CD4-positive, alpha-beta T cell treated with Interferon gamma for 1 hour (primary cell): ENCODE measurements at places on chromosomes 7 and 10.

DNA sequence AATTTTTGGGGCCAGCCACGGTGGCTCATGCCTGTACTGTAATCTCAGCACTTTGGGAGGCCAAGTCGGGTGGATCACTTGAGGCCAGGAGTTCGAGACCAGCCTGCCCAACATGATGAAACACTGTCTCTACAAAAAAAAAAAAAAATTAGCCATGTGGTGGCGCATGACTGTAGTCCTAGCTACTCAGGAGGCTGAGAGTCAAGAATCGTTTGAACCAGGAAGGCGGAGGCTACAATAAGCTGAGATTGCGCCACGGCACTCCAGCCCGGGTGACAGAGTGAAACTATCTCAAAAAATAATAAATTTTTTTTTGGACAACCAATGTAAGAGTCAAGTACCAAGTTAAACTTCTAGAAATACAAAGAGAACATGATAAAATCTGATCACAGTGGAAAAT is 164.6 kb downstream of the AVL9 start:
- no peak for DNase-seq

DNA sequence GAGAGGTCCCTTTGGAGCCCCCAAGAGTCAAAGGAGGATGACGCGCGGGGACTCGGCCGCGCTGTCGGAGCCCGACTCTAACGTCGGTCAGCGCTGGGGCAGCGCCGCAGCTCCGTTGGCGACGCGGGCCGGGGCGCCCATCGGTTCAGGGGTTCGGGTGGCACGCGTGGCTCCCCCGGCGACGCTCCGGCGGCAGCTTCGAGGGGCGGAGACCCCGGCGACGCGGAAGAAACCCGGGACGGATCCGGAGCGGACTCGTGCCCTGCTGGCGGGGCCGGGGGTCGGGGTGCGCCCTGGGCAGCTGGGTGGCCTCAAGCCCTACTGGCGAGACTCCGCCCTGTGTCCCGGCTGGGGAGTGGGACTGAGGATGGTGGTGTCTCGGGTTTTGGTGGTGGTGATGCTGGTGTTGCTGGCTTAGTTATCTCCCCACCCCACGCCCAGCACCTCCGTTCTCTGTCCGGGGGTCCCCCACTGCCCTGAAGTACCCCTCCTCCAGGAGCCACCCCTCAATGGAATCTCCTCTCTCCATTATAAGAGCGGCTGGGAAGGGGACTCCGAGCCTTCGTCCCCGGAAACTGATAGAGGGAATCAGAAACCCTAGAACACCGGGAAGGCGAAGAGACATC is at the start of gene NAT16:
NAT16 (minus strand) TSS at position 164 of the 626 bp plus-strand sequence. CDS start 5,486 bp downstream, outside the sequence.
- no peak for DNase-seq

- no peak for DNase-seq
These were observed 23.9 kb downstream of the MACC1 start for GRCh38 chr7:20193242-20193777.

DNA sequence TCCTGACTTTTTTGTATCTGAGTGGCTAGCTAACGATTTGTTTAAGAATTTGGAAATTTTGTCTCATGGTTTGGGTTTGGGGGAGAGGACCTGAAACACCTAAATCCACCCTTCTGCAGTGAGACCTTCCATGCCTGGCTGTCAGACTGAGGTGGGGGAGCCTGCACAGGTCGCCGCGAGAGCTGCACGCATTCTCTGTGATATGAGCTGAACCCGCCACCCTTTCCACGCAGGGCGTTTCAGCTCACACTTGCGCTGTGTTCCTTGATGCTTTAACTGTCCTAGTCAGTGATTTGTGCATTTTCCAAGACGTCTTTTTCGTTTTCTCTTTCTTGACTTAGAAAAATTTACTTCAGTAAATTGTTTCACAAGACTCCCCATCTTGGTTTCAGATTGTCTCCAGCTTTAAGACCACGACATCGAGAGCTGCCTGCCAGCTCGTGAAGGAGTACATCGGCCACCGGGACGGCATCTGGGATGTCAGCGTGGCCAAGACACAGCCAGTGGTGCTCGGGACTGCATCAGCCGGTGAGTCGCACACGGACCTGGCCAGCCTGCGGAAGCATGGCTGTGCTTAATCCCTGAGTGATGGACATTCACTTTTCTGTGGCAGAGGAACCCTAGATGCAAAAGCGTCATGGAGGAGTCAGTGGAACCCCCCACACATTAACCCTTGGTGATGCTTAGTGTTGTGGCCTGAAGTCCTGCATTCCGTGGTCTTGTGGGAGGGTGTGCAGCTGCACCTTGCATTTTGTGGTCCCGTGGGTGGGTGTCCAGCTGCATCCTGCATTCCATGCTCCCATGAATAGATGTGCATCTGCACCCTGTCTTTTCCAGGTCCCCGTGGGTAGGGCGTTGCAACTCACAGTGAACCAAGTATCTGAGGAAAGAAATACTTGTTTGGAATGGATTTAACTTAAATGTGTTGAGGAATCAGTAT is 28.1 kb downstream of the WDR37 start:
- no peak for DNase-seq

DNA sequence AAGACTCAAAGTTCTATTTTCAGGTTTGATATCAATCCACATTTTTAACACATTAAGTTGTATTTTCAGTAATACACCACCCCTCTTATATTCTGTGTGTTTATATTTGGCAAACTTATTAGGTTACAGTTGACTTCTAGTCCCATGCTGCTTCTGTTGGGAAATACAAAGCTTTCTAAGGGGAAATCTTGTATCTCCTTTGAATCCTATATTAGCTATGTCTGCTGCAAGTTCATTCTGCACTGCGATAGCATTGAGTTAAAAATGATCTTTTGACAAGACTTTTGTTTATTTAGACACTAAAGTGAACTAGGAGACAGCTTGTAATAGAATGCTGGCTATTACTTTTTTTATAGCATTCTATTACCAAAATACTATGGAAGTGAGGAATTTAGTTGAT is 625.1 kb upstream of the ANKRD30A start:
- DNase-seq: no peak

DNA sequence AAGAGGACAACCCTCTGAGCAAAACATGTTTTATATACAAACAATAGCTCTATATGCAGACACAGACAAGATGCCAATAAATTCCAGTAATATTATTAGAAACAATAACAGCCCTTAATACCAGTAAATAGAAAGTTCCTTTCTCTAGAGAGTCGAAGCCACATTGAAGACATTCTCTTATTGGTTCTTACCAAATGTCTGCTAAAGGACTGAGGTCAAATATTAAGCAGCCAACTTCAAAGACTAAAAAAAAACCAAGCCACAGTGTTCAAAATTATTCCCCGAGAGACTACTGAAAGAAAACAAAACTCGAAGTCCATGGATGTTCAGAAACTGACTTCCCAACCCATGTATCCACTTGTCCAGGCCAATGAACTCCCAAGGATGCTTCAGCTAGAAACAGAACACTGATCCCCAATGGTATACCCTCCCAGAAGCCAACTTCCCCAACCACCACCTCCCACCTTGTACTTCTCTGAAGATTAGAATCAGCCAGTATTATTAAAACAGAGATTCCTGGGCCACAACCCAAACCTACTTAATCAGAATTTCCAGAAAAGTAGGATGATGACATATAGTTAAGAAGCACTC is 51.9 kb downstream of the FAM13C start:
- DNase-seq: no peak

DNA sequence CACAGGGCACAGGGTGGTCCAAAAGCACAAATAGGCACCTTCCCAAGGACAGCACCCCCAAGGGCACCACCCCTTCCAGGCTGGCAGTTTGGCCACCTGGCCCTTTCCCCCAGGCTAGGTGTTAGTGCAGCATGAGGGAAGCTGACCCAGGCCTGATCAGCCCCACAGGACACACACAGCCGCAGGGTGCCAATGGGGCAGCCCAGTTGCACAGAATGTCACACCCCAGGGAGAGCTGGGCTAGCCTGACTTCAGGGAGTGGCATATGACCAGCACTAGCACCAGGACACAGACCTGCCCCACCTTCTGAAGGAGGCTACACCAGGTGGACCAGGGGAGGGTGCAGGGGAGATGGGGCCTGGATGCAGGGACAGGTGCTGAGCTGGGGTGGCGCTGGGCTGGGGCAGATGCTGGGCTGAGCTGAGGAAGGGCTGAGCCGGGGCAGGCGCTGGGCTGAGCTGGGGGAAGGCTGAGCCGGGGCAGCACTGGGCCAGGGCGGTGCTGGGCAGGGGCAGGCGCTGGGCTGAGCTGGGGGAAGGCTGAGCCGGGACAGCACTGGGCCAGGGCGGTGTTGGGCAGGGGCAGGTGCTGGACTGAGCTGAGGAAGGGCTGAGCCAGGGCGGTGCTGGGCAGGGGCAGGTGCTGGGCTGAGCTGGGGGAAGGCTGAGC is 3.9 kb upstream of the ADAM8 start:
- DNase-seq: no peak

- no peak for DNase-seq
These were observed 1117.8 kb downstream of the GATA3 start for GRCh38 chr10:9172276-9172675.

DNA sequence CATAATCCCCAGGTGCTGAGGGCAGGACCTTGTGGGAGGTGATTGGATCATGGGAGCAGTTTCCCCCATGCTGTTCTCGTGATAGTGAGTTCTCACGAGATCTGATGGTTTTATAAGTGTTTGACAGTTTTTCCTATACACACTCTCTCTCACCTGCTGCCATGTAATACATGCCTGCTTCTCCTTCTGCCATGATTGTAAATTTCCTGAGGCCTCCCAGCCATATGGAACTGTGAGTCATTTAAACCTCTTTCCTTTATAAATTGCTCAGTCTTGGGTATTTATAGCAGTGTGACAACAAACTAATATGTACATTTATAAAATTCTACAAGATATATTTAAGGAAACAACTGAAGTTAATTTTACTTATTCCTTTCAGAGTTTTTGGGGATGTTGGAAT is 170.8 kb upstream of the BET1 start:
- DNase-seq: no peak

DNA sequence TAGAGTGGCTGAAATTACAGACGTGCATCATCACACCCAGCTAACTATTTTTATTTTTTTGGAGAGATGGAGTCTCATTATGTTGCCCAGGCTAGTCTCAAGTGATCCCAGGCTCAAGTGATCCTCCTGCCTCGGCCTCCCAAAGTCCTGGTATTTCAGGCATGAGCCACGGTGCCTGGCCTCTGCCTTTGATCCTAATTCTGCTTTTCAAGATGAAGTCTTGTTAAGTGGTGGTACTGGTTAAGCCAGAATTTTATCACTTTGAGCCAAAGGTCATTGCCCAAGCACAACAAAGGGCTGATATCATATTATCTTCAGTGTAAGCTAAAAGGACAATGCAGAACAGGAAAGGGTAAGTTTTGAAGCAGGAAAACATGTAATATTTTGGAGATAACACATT is 64.2 kb downstream of the MYOF start:
- no peak for DNase-seq

GRCh38 chr7:131529617-131530016 is 26.8 kb downstream of the PODXL start:
- DNase-seq: no peak

DNA sequence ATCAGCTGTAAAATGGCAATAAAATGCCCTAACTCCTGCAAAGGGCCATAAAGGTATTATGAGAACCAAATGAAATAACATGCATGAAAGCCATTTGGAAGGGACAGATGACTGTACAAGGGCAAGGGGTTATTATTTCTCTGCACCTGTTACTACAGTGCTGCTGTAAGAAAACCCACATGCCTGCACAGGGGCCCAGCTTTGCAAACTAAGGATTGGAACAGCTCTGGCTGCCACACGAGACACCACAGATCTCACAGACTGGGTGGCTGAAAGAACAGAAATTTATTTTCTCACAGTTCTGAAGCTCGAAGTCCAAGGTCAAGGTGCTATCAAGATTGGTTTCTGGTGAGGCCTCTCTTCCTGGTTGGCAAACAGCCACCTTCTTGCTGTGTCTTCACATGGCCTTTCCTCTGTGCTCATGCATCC is 409.0 kb upstream of the NRP1 start:
- DNase-seq: peak; percentile 1

DNA sequence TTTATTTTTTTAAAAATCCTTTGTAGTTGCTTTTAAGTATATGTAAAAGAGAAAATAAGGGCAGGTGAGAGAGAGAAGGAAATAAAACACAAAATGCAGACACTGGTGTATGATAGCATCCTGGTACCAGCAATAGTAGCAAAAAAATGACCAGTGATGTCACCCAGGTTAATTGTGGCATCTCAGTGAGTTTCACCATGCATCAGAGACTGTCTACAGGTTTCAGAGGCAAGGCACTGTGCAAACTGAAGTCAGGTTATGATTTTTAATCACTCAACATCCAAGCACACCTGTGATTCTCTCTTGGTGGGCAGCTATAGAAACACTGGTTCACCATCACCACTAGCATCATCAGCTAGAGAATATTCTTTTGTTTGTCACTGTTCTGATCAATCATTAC is 509.3 kb downstream of the SORCS1 start:
- no peak for DNase-seq

GRCh38 chr7:106015381-106016218 is 52.5 kb downstream of the CDHR3 start:
- no peak for DNase-seq

GRCh38 chr7:97842006-97842405 is 30.2 kb downstream of the ASNS start:
- DNase-seq: no peak

GRCh38 chr7:156604311-156604710 is 36.3 kb upstream of the RNF32 start:
- DNase-seq: no peak

DNA sequence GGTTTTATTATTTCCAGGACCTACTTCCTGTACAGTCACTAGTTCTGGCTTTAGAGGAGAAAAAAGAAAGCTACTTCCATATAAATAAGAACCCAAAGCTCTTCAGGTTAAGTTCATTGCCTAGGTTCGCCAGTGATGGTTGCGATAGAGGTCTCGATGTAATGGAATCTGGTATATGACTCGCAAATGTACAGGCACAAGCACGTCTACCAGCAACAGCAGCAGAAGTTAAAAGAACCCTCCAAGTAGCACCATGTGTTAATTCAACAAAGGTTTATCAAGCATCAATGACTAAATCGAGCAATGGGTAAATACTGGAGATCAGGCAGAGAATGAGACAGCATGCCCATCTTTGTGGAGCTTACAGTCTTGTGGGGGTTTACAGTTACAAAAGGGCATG is 155.4 kb downstream of the BTAF1 start:
- no peak for DNase-seq

- DNase-seq: no peak
These were observed 146.7 kb upstream of the MGMT start for GRCh38 chr10:129320340-129320739.

- no peak for DNase-seq
These were observed 71.3 kb upstream of the CSTF2T start for GRCh38 chr10:51770709-51771108.

GRCh38 chr10:79460687-79461086 is 15.3 kb upstream of the ZCCHC24 start:
- DNase-seq: no peak

DNA sequence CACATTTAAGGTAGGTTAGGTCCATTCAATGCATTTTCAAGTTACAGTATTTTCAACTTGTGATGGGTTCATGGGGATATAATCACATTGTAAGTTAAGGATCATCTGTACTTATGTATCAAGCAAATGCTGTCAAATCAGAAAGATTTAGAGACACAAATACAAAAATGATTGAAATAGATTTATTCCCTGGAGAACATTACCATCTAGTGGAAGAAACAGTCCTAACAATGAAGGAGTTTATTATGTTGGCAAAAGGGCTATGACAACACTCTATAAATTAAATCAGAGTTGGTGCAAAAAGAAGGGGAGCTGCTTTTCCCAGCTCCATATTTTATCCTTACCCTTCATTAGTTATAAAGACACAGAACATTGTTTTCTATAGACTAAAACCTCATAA is 69.0 kb downstream of the PRSS58 start:
- no peak for DNase-seq
